ENCODE measurements at places on chromosomes 4 and X.
A peak's percentile ranks its signal among the peaks of the same experiment; 100 is the strongest.

GRCh38 chr4:165905405-165906027 is 32.5 kb downstream of the TLL1 start:
- DNase-seq, result peak; percentile 39

GRCh38 chr4:24497221-24497620 is 87.1 kb downstream of the DHX15 start:
- no peak for DNase-seq

DNA sequence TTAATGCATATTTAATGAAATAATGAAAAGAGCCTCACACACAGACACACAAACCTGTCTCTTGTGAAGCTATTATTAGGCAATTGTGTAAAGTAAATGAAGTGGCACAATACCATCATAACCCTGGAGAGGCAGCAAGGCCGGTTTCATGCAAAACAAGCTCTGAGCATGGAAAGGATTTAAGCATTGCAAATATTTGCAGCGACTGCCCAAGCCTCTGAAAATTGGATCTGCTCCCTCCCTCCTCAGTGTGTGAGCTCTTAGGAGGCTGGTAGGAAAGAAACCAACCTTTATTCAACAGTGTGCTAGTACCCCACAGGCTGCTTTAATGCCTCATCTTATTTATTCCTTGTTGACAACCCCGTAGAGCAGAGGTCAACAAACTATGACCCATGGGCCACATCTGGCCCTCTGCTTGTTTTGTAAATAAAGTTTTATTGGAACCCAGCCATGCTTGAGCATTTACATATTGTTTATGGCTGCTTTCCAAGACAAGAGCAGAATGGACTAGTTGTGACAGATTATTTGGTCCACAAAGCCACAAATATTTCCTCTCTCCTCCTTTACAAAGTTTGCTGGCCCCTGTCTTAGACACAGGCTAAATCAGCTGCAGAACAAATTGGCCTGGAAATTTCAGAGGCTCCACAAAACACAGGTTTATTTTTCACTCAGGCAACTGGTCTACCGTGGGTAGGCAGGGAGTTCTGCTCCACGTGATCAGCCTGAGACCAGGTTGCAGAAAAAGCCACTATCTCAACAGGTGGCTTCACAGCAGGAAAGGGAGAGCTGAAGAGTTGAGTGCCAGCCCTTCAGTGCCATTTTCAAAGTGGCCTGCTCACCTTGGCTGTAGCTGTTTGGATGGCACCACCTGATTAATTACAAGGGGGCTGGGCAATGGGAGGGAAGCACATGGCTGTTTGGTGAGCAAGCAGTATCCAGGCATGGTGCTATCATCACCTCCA is 16.8 kb downstream of the RS1 start:
- DNase-seq, result no peak

GRCh38 chr4:105426187-105426897 is 47.5 kb downstream of the PPA2 start:
- DNase-seq, result no peak

DNA sequence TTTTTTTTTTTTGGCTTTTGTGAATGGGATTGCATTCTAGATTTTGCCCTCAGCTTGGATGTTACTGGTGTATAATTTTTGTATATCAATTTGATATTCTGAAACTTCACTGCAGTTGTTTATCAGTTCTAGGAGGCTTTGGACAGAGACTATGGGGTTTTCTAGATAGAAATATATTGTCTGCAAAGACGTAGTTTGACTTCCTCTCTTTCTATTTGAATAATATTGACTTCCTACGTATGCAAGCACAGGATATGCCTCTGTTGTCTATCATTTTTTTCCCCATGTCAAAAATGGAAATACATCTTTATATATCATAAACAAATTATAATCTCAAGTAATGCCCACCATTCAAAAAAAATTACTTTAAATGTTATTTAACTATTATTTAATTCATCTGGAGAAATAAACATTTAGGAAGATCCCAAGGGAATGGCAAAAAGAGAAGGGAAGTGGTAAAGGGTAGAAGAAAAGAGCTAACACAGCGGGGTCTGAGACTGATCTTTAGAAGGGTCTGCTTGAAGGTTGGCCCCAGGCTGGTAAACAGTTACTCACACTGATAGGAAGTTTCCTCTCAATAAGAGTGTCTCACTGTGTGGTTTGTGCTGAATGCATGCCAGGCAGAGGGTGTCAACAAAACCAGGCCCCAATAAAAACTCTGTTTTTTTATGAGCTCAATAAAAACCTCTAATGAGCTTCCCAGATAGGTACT is 35.7 kb downstream of the ZNF518B start:
- DNase-seq, result no peak

DNA sequence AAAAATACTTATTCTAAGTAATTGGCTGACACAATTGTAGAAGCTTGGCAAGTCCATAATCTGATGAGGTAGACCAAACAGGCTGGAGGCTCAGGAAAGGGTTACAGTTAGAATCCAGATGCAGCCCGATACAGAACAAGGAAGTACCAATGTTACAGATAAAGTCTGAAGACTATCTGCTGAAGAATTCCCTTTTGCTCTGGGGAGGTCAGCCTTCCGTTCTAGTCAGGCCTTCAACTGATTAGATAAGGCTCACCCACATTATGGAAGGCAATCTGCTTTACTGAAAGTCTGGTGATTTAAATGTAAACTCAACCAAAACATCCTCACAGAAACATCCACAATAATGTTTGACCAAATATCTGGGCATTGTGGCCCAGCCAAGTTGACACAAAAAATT is 7.4 kb upstream of the DYNLT3 start:
- no peak for DNase-seq

DNA sequence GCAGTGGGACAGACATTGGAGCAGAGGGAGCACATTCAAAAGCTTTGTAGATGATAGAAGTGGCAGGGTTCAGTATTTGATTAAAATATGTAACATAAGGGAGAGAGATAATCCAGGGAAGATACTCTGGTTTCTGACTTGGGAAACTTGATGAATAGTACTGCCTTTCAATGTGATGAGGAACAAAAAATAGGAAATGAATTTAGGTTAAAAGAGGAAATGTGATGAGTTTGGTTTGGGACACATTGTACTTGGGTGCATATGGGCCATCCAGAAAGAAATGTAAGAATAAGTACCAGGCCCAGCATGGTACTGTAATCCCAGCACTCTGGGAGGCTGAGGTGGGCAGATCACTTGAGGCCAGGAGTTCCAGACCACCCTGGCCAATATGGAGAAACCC is 20.9 kb upstream of the NDNF start:
- DNase-seq, result no peak

DNA sequence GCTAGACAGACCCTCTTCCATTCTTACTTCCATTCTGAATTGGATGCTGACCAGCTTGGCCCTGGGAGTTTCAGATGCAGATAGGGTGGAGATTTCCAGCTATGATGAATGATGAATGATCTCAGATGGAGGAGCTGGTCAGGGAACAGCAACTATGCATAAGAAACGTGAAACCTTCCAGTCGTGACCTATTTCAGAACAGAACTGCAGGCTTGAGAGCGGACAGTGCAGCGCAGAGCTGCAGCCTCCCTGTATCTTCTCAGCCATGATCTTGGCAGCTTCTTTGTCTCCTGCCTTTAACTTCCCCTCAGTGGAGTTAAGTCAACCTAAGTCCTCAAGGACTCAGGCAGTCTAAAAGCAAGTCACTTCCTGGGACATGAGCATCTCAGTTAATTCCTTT is 43.3 kb upstream of the HAND2 start:
- no peak for DNase-seq

DNA sequence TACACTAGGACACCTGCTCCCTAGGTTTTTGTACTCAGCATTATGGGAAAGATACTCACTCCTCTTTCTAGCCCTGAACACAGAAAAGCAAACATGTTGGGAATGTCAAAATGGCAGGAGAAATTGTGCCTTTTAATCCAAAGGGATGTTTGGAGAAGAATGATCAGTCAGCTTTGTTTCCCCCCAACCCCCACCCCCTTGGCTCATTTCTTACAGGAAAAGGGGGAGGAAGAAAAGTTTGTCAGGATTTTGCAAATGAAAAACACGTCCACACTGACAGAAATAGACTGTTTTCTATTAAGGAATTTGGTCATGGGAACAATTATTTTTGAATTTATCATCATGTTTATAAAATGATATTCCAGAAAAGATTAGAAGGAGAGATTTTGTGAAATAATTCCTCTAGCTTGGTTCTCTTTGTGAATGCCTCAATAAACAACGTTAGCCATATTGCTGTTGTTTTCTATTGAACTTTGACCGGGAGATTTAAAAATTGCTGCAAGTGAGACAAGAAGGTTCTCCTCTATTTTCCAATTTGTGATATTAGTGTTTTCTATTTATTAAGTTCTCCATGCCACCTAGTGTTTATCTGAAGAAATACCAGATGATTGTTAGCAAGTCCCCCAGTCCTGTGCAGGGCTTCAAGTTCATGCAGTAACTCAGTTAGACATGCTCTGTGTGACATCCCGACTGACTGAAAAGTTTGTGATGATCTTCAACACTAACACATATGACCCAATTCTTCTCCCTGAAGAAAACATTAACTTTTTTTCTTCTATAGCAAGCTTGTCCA is 31.3 kb upstream of the TFDP3 start:
- no peak for DNase-seq

DNA sequence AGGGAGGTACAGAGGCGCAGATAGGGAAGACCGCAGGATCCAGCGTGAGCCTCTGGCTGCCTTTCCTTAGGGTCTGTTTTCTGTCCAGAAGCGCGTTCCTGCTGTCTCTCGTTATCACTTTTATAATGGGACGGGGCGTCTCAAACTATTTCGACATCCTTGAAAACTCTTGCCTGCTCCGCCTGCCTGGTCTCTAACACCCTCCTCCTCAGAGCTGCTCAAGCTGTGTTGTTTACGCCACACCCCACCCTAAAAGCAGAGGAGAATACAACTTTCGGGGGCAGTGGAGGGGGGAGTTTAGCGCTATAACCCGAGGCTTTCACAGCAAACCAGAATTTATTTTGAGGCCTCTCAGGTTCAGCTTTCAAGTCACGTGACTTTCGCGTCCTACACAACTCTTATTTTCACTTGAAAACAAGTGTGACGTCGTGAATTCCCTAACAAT is 646 bp upstream of the FAM3A start:
- DNase-seq, result no peak

DNA sequence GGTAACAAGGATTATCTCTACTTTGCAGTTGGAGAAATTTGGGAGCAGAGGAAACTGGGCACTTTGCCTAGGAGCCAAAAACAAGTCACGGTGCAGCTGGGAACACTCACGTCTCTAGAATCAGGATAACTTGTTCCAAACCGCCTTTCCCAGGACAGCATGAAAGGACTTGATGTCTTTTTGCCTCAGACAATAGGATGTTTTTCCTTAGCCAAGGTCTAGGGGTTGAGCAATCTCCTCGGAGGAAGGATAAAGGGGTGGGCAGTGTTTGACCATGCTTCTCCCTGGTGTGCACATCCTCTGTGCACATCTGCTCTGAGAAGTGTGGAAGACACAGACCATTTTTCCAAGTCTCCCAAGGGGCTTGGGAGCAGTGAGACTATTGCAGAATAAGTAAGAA is 1.7 kb upstream of the SPARCL1 start:
- no peak for DNase-seq

GRCh38 chrX:13759152-13759718 is 24.7 kb downstream of the OFD1 start:
- no peak for DNase-seq

DNA sequence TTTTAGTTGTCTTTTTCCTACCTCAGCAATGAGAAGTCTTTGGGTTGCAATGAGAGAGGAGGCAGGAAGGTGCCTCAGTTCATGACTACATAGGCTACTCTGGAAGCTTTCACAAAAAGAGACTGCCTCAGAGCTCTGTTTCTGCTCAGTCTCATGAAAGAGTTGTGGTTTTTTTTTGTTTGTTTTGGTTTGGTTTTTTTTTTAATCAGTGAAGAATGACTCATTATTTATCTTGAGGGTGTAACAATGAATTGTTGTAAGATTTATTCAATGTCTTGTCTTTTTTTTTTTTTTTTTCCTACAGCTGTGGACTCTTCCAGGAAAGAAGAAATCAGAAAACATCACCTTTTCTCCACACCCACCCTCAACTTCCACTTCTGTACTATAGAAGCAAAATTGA is 67.5 kb upstream of the CXCL13 start:
- no peak for DNase-seq

- no peak for DNase-seq
These were observed 39.3 kb upstream of the CXCL8 start for GRCh38 chr4:73701116-73701515.

- DNase-seq, result no peak
These were observed 803.9 kb downstream of the C4orf33 start for GRCh38 chr4:129899849-129900248.

- DNase-seq, result no peak
These were observed 126.6 kb downstream of the PPP4R3C start for GRCh38 chrX:27336466-27337091.

DNA sequence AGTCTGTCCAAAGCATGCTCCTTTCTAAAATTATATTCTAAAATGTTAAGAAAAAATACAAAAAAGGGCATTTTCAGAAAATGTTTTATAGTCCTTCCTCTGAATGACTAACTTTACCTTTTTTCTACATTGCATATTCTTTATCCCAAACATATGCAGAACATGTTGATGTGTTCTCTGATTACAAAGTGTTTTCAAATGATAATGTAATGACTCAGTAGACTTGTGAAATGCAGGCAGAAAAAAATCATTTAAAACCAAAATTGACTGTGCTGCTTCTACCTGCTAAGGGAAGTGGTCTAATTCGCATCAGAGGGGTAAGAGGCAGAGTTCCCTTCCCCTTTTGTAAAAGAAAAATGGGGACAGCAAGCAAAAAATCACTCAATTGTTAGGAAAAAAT is 22.7 kb upstream of the YTHDC1 start:
- no peak for DNase-seq

GRCh38 chrX:12370497-12370986 is 232.3 kb downstream of the FRMPD4 start:
- DNase-seq, result no peak

DNA sequence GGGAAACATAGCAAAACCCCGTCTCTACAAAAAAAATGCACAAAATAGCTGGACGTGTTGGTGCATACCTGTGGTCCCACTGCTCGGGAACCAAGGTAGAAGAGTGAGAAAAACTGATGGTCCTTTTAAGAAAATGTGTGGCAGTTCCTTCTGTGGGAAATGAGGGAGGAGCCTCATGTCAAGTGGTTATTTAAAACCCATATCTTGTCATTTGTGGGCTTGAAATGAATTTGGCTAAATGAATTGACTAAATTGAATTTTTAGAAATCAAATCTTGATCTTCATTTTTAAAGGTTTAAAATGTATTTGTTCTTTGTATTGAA is 16.2 kb upstream of the LAMP2 start:
- DNase-seq, result no peak

Measured in cerebellar nuclear complex (tissue), 1 donor.